ENCODE measurements at places on chromosomes 3 and 15. TPM values are rescaled to one million over a fixed set of nuclear protein-coding genes. Genes with fewer than 3 reads are reported as not detected.

Gene PCLAF
- 11.0 TPM for total RNA-seq

Gene CCR1
- total RNA-seq, result not detected

Gene CASR
- not detected for total RNA-seq

Gene P2RY12
- 1.4 TPM for total RNA-seq

Gene ATR
- total RNA-seq, result 17.8 TPM

Gene LSAMP
- 7.9 TPM for total RNA-seq

Gene RTP1
- not detected for total RNA-seq

Gene ZNF619
- 2.5 TPM for total RNA-seq

Gene MGLL
- total RNA-seq, result 9.4 TPM

Gene SLC6A20
- not detected for total RNA-seq

Gene C3orf20
- total RNA-seq, result not detected

Gene PARP15
- total RNA-seq, result 0.44 TPM

Gene TUSC7
- not detected for total RNA-seq

Gene GPX1
- total RNA-seq, result 286 TPM

Gene CPEB1
- 1.2 TPM for total RNA-seq

Gene HGD
- 1.0 TPM for total RNA-seq

Gene PRR20G
- not detected for total RNA-seq

Gene ANKUB1
- total RNA-seq, result not detected

Gene DPPA2
- not detected for total RNA-seq

Gene UBA7
- 30.3 TPM for total RNA-seq

Gene GOLGA6B
- not detected for total RNA-seq

Gene WNT7A
- total RNA-seq, result not detected

Gene TTLL13
- not detected for total RNA-seq

Gene GOLGA8T
- total RNA-seq, result not detected

Gene CGGBP1
- total RNA-seq, result 37.3 TPM

Gene ADPGK
- 46.7 TPM for total RNA-seq

Gene CIB1
- 29.1 TPM for total RNA-seq

Gene RAB5A
- 48.2 TPM for total RNA-seq

Gene GOLGA8R
- 2.3 TPM for total RNA-seq

Gene P2RY14
- not detected for total RNA-seq

Gene ALDH1A2
- total RNA-seq, result 34.0 TPM

Gene CHRD
- total RNA-seq, result 1.0 TPM

Gene FBLN2
- total RNA-seq, result 586 TPM

Gene TRPM1
- total RNA-seq, result not detected

Gene SPTBN5
- total RNA-seq, result under 0.01 TPM

Gene GATM
- not detected for total RNA-seq

Gene FANCD2OS
- total RNA-seq, result not detected

Gene ATP13A5
- not detected for total RNA-seq

Gene C15orf62
- 0.25 TPM for total RNA-seq

Gene SEMA5B
- total RNA-seq, result not detected

Gene ASB14
- not detected for total RNA-seq

Gene CPN2
- total RNA-seq, result not detected

Gene RGMA
- total RNA-seq, result 19.3 TPM

Gene CEMIP
- 73.9 TPM for total RNA-seq

Gene NECTIN3
- 38.3 TPM for total RNA-seq

Gene GOLGA8G
- total RNA-seq, result not detected

Gene MST1R
- total RNA-seq, result 0.34 TPM

Gene PLA2G4F
- total RNA-seq, result not detected

Gene ARHGAP31
- total RNA-seq, result 7.0 TPM

Gene KBTBD13
- total RNA-seq, result not detected

Gene LIPC
- total RNA-seq, result 0.20 TPM

Gene VIPR1
- total RNA-seq, result 0.31 TPM

Gene SEMA3G
- 0.06 TPM for total RNA-seq

Gene HIGD2B
- total RNA-seq, result not detected

Gene FBXL22
- not detected for total RNA-seq

Gene SPCS1
- total RNA-seq, result 184 TPM
